Central memory CD8-positive, alpha-beta T cell (primary cell): ENCODE measurements at places on chromosomes 12 and 14.

DNA sequence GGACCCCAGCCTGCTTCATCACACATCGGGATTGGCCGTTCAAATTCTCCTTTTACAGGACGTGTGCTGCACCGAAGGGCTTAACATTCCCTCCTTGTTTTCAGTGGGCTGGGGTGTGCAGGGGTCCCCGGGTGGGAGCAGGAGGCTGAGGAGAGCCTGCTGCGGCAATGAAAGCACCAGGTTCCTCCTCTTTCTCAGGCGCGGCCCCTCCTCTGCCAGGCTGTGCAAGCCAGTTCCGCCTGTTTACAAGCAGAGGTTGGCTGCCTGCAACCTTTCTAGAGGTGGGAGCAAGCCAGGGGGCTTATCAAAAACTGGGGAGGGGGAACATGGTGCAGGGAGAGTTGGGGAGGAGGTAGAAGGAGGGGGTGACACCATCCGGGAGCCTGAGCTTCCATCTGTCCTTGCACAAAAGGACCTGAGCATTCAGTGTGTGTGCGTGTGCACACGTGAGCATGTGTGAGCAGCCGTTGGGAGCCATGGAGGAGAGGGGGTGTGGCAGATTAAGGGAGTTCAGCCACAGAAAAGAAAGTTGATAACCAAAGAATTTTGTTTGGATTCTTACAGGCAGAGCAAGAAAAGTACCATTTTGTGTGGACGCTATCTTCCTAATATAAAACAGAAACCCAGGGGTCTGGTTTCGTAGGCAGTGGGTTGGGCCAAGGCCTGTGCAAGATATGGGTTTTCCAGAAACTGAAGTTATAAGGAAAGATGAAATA lies 108.8 kb upstream of the RFLNA start:
- no peak for DNase-seq

DNA sequence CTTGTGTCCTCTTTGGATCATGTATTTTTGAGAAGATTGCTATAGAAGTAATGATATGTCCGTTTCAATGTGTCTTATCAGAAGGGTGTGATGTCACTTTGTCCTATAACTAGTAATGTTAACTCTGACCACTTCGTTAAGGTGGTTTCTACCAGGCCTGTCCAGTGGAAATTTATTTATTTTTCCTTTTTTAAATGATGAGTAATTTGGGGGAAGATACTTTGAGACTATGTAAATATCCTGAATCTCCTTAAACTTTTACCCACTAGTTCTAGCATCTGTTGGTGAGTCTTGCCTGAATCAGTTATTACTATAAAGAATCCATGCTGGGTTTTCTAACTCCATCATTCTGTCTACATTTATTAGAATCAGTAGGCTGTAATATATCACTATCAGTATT lies 15.3 kb downstream of the EP400 start:
- no peak for DNase-seq

DNA sequence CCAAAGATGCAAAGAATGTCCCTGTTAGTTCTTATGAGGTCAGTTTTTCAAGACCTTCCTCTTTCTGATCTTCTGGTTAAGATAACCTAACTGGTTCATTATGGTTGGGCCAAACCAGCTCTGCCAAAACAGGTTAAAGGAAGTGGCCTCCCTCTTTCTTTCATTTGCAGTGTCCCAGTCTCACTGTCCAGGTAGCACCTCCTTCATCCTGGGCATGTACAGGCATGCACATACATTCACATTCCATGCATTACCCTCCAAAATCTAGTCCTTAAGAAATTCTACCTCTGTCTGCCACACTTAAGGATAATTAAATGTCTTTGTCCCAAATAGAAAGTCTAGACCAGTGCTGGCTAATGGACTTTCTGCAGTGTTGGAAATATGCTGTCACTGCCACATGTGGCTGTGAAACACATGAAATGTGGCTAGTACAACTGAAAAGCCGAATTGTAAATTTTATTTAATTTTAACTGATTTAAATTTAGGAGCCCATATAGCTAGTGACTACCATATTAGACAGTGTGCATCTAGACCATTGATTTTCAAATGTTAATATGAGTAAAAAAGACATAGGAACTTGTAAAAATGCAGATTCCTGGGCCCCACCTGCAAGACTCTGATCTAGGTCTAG lies 169.3 kb downstream of the PCNX1 start:
- no peak for DNase-seq

GRCh38 chr14:20631023-20631879 lies 10.2 kb downstream of the OR6S1 start:
- no peak for DNase-seq

DNA sequence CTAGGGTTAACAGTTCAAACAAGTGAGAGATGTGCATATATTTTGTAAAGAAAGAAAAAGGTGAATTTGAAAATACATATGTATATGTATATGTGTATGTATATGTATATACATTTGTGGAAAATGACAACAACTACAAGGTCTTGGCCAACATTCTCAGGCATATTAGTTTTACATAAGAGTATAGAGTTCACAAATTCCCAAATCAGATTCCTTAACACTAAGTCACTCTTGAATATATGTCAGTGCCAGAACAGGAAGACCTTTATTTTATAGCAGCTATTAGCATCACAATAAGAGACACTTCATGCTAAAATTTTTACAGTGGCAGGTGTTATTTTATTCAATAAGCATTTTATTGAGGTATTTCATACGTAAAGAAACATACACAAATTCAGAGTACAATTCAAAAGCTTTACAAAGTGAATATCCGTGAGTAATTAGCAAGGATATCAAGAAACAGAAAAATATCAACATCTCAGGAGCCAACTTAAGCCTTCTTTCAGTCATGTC lies 179.7 kb downstream of the SLC6A15 start:
- no peak for DNase-seq

GRCh38 chr12:57261428-57261865 lies 10.5 kb upstream of the STAC3 start:
- no peak for DNase-seq

GRCh38 chr12:14577344-14577743 lies 9.7 kb upstream of the PLBD1 start:
- no peak for DNase-seq

DNA sequence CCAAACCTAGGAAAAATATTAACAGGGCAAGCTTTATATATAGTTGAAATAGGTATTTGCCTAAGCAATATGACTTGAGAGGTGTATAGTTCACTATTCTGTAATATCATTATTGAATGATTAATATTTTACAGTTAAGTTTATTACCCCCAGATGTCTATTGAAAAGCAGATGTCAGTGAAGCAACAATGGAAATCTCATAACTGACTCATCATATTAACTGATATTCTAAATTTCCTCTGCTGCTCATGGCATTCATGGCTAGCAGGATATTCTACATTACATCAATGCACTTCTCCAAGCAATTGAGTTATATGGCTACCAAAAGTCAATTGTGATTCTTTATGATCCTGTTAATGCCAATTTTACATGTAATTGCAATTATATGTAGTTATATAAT lies 9.7 kb upstream of the MAGOHB start:
- no peak for DNase-seq

GRCh38 chr14:104874110-104874531 lies 9.1 kb downstream of the CEP170B start:
- no peak for DNase-seq
